Renal pelvis (tissue), 12 donors: ENCODE measurements at places on chromosomes 2 and 18. TPM values are rescaled to one million over a fixed set of nuclear protein-coding genes. Genes with fewer than 3 reads are reported as not detected.

- no peak for DNase-seq
Observed at GRCh38 chr2:162328424-162329157, 10.1 kb upstream of the IFIH1 start.

- DNase-seq = no peak
Observed at GRCh38 chr2:154452471-154452870, 246.0 kb upstream of the KCNJ3 start.

The STARD6 gene
- 0.44 TPM for polyA plus RNA-seq

- DNase-seq = no peak
Observed at GRCh38 chr2:37645362-37645761, 26.1 kb downstream of the CDC42EP3 start.

The DAW1 gene
- polyA plus RNA-seq = 0.50 TPM

The CHRNG gene
- polyA plus RNA-seq = 0.87 TPM

The POU3F3 gene
- polyA plus RNA-seq = 105 TPM

DNA sequence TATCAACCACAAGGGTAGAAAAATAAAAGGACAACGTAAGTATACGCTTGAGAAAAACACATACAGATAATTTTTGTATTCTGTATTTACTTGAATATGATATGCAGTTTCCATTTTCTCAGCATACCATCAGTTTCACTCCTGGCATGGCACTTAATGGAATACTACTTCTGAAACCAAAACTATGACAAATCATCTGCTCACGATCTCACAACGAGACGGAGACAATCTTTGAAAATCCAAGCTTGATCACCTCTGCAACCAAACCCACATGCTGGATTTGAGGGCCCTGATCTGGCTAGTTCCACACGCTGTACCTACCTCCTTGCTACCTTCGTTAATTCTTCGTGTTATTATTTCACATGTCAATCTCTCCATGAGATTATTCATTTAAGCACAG, 387.6 kb downstream of the NBAS start:
- DNase-seq = no peak

- no peak for DNase-seq
Observed at GRCh38 chr2:230011617-230012016, 57.1 kb downstream of the SLC16A14 start.

DNA sequence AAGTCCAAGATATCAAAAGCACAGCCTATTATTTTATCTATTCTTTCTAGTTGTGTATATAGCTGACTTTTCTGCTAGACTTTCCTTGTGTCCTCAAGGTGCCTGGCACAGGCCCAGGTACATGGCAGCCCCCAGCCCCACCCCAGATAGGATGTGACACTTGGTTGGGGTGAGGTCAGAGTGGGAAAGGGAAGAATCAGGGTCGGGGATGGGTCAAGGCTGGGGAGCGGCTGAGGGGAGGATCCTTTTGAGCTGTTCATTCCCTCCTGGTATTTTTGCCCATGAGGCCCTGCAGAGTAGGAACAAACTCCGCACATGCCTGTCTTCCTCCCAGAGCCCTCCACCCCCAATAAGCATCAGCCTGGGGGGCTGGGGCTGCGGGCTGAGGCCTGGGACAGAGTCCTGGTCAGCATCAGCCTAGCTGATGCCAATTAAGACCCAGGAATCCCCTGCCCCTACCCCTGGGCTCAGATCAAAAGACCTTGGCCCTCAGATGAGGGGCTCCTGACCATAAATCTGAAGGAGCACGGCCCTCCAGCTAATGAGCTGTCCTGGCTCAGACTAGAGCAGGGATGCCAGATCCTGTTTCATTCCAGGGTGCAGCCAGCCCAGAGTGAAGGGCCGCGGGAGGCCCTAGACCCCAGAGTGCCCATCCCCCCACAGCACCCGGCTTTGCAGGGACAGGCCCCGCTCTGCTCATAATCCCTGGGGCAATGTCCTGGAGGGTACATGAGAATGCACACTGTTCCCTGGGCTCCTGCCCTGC, 85.3 kb downstream of the SDC1 start:
- DNase-seq = peak; percentile 52

DNA sequence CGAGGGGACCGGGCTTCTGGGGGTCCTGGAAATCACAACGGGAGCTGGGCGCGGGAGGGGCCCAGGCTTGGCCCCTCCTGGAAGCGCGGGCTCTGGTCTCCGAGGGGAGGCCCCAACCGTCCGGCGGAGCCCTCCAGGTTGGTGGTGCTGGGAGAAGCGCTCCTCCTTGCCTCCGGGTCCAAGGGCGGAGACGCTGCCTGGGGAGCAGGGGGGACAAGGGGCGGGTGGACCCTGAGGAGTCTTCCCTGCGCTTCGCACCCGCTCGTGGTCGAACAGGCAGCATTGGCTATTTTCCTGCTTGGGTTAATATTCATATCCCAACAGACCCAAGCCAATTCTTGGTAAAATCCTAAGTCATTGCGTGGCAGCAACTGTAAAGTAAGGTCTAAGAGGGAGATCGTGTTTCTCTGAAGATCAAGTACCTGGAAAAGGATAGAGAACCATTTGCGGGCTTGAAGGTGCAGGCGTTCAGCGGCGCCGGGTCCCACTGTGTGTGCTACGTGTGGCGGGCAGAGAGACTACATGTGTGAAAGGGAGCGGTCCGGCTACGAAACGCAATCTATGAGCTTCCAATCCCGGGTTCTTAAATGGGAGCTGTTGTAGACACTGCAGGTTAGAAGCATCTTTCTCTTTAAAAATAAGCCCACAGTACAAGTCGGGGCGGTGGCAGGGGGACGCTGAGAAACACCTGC, 805 bp downstream of the CIDEA start:
- no peak for DNase-seq

- no peak for DNase-seq
Observed at GRCh38 chr2:215635788-215636139, 199.9 kb upstream of the FN1 start.

The TRIM43 gene
- polyA plus RNA-seq = not detected

- DNase-seq = no peak
Observed at GRCh38 chr2:196750291-196750923, 49.1 kb downstream of the GTF3C3 start.

DNA sequence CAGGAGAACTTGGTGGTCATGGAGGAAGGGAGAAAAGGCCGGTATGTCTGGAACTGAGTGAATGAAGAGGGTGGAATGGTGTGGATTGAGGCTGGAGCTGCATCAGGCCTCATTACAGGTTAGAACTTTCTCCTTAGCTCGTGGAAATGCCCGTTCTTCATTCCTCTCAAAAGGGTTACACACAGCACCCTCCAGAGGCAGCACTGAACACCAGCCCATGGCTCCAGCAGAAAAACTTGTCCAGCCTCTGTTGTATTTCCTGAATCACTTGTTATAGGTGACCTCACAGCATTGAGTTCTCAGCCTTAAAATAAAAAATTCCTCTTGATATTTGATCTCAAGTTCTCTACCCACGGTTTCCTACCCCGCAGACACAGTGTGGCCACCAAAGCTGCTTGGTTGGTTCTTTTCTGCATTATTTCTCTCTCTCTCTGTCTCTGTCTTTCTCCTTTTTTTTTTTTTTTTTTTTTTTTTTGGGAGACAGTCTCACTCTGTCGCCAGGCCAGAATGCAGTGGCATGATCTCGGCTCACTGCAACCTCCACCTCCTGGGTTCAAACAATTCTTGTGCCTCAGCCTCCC, 89.6 kb downstream of the ITGB1BP1 start:
- peak; percentile 66 for DNase-seq

DNA sequence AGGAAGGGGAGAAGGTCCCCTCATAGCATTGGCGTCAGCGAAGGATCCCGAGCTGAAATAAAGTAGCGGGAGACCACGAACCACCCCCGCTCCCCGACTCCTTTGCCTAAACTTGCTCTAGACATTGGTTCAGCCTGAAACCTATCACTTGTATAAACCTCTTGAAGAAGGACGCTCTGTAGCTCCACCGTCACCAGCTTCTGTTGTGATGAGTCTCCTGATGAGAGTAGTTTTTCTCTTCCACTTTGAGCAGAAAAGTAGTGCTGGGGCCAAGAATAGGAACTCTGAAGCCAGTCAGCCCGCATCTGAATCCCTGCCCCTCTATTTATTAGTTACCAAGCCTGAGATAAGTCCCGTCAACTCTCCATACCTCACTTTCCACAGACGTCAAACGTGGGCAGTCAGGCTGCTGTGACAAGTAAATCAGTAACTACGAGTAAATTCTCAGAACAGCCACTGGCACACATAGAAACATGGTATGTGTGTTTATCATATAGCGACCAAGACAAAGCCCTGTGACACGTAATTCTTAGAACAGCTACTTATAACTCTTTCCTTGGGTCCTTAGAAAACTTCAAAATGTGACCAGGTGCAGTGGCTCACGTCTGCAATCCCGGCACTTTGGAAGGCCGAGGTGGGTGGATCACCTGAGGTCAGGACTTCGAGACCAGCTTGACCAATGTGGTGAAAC, 61.7 kb downstream of the CD226 start:
- DNase-seq = no peak

- DNase-seq = no peak
Observed at GRCh38 chr2:38190542-38191218, 114.7 kb upstream of the CYP1B1 start.

DNA sequence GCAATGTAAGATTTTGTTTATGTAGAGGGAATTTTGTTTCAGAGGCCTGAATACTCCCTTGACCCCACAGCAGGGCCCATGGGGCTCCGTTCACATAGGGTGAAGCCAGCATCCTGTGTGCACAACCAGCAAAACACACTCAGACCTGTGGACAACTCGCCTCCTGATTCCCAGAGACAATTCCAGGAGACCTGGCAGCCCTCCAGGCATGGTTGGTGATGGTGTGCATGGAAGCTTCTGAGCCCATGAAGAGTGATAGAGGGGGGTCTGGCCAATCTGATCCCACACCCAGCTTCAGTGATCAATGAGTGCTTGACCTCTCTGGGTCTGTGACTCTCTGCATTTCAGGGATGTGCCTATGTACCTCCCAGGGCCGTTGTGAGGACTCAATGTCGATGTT, 91.0 kb upstream of the RAB6C start:
- DNase-seq = no peak

The C2orf80 gene
- 0.32 TPM for polyA plus RNA-seq

- DNase-seq = no peak
Observed at GRCh38 chr2:196074631-196075030, 6.0 kb upstream of the DNAH7 start.

The UBXN4 gene
- 133 TPM for polyA plus RNA-seq

GRCh38 chr2:160494201-160494644, 616 bp upstream of the RBMS1 start:
- DNase-seq = peak; percentile 34

- DNase-seq = no peak
Observed at GRCh38 chr2:101517758-101518271, 42.9 kb upstream of the RFX8 start.

GRCh38 chr2:113129519-113130078, 2.2 kb downstream of the IL1RN start:
- no peak for DNase-seq

The PGAP1 gene
- polyA plus RNA-seq = 19.9 TPM

- DNase-seq = no peak
Observed at GRCh38 chr2:162000431-162000830, 73.6 kb downstream of the DPP4 start.

The SERPINB11 gene
- polyA plus RNA-seq = not detected

- no peak for DNase-seq
Observed at GRCh38 chr2:19351499-19351898, 6.9 kb downstream of the OSR1 start.

- DNase-seq = no peak
Observed at GRCh38 chr2:99205491-99205890, 24.5 kb downstream of the MRPL30 start.

DNA sequence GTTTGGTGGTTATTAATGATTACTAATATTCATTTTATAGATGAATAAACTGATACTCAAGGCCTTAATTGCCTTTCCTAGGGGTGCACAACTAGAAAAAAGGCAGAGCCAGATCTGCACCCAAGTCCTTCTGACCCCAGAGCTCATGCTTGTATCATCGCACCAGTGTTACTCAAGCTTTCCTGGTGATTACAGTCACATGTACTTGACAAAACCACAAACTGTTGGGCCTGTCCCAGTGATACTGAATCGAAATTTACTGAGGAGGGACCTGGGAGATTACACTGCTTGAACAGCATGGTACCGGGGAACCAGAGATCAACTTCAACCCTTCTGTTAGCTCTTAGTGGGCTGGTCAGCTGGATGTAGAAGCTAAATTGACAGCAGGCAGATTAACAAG, 33.7 kb downstream of the FASTKD2 start:
- no peak for DNase-seq

DNA sequence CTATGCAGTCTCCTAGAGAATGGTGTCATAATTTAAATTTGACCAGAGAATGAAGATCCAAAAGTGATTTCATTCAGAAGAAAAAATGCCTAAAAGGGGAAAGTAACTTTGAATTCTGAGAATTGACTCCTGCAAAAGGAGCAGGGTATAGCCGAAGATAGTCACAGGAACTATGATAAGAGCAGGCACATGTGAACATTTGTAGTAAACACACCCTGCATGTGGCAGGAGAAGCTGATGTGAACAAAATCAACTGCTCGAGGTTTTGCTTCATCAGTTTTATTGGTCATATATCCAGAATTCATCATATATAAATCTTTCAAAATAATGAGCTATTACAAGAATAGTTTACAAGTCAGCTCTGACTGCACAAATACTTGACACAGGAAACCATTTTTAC, 14.0 kb downstream of the MCFD2 start:
- no peak for DNase-seq

GRCh38 chr2:112916625-112917247, 5.8 kb downstream of the IL37 start:
- DNase-seq = no peak

- DNase-seq = no peak
Observed at GRCh38 chr18:68181956-68182355, 533.0 kb downstream of the TMX3 start.

The MAP4K4 gene
- polyA plus RNA-seq = 76.1 TPM

The LOXHD1 gene
- 0.78 TPM for polyA plus RNA-seq

DNA sequence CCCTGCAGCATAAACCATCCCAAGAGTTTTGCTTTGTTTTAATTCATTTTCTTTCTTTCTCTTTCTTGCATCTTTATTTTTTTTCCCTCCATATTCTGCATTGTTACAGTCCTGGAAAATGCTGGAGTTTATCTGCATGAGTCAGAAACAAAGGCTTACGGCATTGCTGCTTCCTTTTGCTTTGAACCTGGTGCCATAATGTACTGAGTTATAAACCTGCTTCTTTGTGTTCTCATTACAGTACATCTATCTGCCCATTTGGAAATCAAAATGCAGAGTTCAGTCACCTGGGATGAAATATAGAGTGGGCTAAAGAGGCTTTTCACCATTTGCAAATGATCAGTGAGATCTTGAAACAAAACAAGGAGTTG, 1009.2 kb upstream of the FANCL start:
- no peak for DNase-seq

GRCh38 chr2:127726158-127726880, 25.0 kb downstream of the SFT2D3 start:
- no peak for DNase-seq

The LRP2 gene
- polyA plus RNA-seq = 145 TPM

DNA sequence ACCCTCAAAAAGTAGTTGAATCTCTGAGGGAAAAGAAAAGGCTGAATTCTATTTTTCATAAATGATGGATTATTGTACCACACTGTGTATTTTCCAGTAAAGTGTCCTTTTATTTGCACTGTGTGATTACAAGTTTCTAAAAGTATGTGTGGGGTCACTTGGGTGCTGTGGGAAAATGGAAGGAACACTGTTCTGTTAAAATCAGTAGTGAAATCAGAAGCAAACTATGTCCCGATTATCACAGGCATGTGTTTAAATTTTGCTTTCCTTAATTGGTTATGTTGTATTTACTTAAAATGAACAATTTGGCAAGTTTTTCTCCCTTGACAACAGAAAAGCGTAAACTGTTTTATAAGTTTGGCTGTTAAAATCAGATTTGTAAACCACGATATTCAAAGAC, 353.1 kb downstream of the ARHGAP15 start:
- peak; percentile 27 for DNase-seq

The TET3 gene
- polyA plus RNA-seq = 27.1 TPM

GRCh38 chr2:226496273-226496550, 303.4 kb downstream of the IRS1 start:
- DNase-seq = no peak

GRCh38 chr2:233668605-233669260, 3.0 kb upstream of the UGT1A9 start:
- no peak for DNase-seq
